ENCODE measurements at places on chromosomes 3 and 15.

- no peak overlapping the region for H3K27ac ChIP-seq
- H3K27me3 ChIP-seq: no peaks in the 10 kb centered on the region
- no peaks in the 10 kb centered on the region for H3K4me1 ChIP-seq
- H3K4me3 ChIP-seq: no peak overlapping the region
- peaks cover 14% of the 10 kb centered on the region for H3K36me3 ChIP-seq
- DNase-seq: no peak
Measured at GRCh38 chr3:171126478-171127209, 100.1 kb upstream of the SLC2A2 start.

DNA sequence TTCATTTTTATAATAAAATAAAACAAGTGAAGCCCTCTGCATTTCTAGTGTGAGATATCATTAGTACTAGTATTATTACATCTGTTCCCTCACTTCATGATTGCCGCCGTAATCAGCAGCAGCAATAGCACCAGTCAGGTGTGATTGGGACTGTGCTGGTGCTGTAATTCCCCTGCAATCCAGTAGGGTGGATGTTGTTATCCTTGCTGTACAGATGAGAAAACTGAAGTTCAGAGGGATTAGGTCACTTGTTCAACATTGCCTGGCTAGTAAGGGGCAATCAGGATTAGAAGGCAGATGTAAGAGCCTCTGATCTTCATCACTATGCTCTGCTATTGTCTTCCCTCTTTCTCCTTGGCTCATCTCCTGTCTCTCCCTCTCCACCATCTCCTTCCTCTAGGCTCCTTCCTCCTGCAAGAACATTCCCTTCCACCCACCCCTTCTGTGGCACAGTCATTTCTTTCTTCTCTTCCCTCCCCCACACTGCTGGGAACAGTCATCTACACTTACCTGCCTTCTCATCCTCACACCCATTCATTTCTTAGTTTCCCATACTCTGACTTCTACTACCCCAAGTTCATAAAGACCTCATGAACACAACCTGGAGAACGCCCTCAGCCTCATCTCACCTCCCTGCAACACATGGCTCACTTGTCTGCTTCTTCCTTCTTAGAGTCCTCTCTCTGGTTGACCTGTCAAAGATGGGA, 29.7 kb downstream of the CRYGS start:
- no peak overlapping the region for H3K4me3 ChIP-seq
- no peaks in the 10 kb centered on the region for H3K4me1 ChIP-seq
- no peak overlapping the region for H3K27ac ChIP-seq
- no peaks in the 10 kb centered on the region for H3K36me3 ChIP-seq
- DNase-seq: no peak

DNA sequence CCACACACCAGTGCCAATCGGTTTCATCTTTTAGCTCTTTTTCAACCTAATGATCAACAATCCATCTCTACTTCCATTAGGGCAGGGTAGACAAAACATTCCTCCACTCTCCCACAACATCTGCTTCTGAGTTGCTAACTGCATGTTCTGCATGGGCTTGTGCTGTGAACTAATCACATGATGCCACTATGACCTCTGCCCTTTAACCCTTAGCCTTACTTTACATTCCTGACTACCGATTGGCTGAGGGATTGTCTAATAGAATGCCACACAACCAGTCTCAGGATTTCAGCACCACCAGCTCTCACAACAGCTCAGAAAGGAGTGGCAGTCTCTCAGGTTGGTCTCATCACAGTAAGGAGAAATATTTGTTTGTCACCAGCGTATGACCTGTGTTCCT, 562.8 kb downstream of the ROBO2 start:
- H3K27ac ChIP-seq: no peak overlapping the region
- H3K4me1 ChIP-seq: no peaks in the 10 kb centered on the region
- no peaks in the 10 kb centered on the region for H3K27me3 ChIP-seq
- no peak for DNase-seq
- H3K36me3 ChIP-seq: no peaks in the 10 kb centered on the region
- H3K4me3 ChIP-seq: no peak overlapping the region

- H3K27me3 ChIP-seq: no peaks in the 10 kb centered on the region
- no peaks in the 10 kb centered on the region for H3K36me3 ChIP-seq
- H3K4me3 ChIP-seq: no peak overlapping the region
Measured at GRCh38 chr3:156102267-156102931, 18.0 kb upstream of the KCNAB1 start.

GRCh38 chr3:74469151-74469550, 145.3 kb downstream of the CNTN3 start:
- no peak for DNase-seq
- H3K27ac ChIP-seq: no peak overlapping the region
- H3K27me3 ChIP-seq: no peaks in the 10 kb centered on the region

- peaks cover 9% of the 10 kb centered on the region for H3K4me1 ChIP-seq
- no peak for DNase-seq
- no peaks in the 10 kb centered on the region for H3K27me3 ChIP-seq
Measured at GRCh38 chr3:185340751-185341150, 22.2 kb upstream of the MAP3K13 start.

DNA sequence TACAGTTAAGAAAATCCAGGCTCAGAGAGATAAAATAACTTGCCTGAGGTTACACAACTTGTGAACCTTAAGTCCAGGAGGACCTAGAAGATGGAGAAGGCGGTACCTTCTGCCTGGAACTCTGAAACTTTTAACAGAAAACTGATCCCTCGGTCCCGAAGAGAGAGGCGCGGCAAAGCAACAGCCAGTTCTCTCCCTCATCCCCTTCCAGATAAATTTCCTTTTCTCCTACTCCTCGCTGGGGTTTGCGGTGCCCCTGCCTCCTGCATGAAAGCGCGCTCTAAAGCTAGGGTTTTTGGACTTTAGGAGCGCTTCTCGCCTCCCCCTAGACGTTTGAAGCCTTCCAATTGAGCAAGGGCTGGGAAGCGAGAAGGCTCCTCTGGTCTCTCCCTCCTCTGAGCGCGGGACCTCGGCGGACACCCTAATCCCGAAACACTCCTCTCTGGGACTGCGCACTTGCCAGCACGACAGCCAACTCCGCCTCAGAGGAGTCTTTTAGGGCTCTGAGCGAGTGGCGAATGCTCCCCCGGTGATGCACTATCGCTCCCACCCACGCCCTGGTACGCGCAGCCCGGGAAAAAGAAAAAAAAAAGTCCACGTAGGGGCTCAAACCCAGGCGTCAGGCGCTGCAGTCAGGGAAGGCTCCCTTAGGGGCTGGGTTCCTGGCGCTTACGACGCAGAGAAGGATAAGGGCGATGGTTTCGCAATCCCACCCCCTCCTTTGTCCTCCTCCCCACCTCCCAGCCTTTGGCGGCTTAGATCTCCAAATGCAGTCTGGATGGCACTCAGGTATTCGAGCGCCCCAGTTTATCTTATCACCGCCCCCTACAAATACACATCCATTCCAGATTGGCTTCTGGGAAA, 7.9 kb upstream of the EOMES start:
- no peak overlapping the region for H3K27ac ChIP-seq
- no peak for DNase-seq
- peaks cover 17% of the 10 kb centered on the region for H3K4me1 ChIP-seq

- peaks cover 9% of the 10 kb centered on the region for H3K4me1 ChIP-seq
- H3K27me3 ChIP-seq: no peaks in the 10 kb centered on the region
- no peaks in the 10 kb centered on the region for H3K36me3 ChIP-seq
- H3K27ac ChIP-seq: peak overlapping the region; percentile 77
- DNase-seq: no peak
Measured at GRCh38 chr3:114900908-114901307, 246.2 kb downstream of the ZBTB20 start.

DNA sequence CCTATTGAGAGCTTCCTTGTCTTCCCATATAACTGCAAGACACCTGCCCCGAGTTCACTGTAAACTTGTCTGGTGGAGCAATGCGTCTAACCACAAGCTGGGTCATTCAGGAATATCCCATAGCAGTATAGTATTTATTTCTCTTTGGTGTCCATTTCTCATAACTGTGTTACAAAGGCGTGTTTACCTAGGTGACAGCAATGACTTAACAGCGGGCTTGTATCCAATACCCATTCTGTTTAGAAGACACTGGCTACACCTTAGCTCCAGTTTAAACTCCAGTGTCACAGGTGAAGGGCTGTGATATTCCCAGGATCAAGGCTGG, 24.3 kb downstream of the ATP10A start:
- DNase-seq: no peak
- no peak overlapping the region for H3K4me3 ChIP-seq
- H3K4me1 ChIP-seq: no peaks in the 10 kb centered on the region
- H3K36me3 ChIP-seq: no peaks in the 10 kb centered on the region
- H3K27ac ChIP-seq: no peak overlapping the region

DNA sequence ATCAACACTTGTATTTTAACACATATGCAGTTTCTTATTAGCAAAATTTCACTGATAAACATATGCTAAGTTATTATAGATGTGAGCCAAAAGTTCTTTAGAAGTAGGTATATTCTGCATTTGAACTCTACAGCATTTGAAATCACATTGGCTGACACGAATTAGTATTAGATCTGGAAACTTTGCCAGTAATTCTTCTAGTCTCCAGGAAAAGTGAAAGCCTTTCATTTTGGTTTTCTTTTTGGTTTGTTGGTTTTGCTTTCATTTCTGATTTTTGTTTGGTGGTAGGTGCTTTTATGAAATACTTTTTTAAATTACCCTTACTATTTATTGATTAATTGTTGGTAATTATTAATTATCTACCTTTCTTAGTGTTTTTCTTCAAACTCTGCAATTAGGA, 72.9 kb downstream of the RBMS3 start:
- no peaks in the 10 kb centered on the region for H3K36me3 ChIP-seq
- H3K27ac ChIP-seq: no peak overlapping the region
- DNase-seq: no peak
- no peaks in the 10 kb centered on the region for H3K27me3 ChIP-seq
- no peaks in the 10 kb centered on the region for H3K4me1 ChIP-seq
- no peak overlapping the region for H3K4me3 ChIP-seq

DNA sequence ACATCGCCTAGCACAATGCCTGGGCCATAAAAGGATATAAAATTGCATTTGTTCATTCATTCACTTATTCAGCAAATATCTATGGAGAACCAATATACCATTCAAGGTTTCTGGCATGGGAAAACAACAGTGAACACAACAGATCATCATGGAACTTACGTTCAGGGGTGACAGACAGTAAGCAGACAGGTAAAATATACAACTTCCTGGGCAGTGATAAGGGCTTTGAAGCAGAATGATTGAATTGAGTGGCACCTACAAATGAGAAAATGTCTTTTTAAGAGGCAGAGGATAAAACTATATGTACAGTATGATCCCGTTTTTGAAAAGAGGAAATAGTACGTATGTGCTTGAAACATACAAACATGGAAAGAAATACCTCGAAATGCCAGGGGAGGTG, 39.2 kb downstream of the CMTM7 start:
- no peak overlapping the region for H3K27ac ChIP-seq
- no peaks in the 10 kb centered on the region for H3K36me3 ChIP-seq
- H3K4me1 ChIP-seq: peaks cover 27% of the 10 kb centered on the region

Measured in upper lobe of right lung (tissue), 1 donor.